Body of pancreas (tissue), 4 donors: ENCODE measurements at places on chromosomes 2 and 18. TPM values are rescaled to one million over a fixed set of nuclear protein-coding genes. Genes with fewer than 3 reads are reported as not detected.
A peak's percentile ranks its signal among the peaks of the same experiment; 100 is the strongest.

DNA sequence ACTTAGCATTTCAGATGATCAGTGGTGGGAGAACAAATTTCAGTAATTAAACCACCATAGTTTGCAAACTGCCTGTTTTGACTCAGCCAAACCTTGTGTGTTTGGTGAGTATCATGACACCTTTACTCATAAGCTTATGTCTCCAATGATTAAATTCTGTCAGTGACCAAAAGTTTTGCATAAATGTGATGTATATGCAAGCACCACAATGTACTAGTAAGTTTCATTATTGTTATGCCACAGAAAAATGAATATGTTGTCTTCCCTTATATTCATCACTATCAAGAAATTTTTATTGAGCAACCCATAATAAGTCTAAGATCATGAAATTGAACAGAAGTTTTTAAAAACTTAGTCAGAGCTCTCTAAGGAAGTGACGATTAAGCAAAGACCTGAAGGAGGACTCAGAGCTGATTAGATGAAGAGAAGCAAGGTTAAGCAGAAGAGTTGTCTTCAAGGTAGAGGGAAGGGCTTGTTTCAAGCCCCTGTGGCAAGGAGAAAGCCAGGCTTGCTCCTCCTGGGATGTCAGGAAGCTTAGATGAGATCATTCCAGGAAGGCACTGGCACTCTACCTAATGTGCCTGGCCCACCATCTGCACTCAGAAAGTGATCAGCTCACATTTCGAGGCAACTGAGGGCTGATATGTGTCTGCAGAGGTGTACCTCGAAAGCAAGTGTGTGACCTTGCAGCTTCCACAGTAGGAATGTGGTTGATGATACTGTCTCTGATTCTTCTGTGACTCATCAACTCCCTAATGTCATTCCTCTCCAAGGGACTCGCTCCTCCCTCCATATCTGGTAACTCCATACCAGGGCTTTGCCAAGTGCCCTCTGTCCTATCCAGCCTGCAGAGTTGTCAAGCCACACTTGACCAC is 54.7 kb downstream of the KCTD18 start:
- no peak overlapping the region for H3K27ac ChIP-seq
- no peaks in the 10 kb centered on the region for H3K4me1 ChIP-seq
- DNase-seq = no peak
- no peaks in the 10 kb centered on the region for H3K27me3 ChIP-seq
- H3K4me3 ChIP-seq = no peak overlapping the region

DNA sequence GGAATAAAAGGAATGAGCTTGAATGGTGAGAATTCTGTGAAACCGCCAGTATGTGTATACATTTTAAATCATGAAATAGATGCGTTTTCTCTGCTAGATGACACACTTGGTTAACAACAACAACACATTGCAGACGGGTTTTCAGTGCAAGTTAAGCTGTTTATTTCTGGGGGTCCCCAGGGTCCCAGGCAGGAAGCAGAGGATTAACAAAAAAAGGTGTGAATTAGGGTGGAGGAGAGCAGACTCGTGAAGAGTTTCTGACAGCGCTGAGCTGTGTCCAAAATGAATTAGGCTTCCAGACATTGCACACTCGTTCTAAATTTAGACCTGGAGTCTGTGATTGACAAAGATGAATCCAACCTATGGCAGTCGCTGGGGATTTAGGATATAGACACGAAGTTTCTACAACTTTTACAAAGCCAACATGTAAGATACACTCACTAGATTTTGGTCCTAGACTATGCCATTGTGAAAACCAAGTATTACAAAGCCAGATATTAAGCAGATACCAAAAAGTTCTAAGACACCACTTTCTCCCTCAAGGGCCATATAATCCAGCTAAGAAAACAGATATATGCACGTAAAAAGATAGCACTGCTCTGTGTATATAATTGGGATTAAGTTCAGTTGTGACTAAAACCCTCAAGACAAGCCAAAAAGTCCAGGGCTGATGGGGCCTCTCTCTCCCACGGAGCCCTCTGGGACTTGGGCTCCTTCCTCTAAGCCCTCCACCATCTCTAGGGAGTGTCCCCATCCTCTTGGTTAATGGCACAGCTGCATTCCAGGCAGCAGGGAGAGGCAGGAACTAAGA is 120.2 kb downstream of the ACAA2 start:
- no peak overlapping the region for H3K27ac ChIP-seq
- no peaks in the 10 kb centered on the region for H3K27me3 ChIP-seq
- DNase-seq = no peak
- no peaks in the 10 kb centered on the region for H3K36me3 ChIP-seq

DNA sequence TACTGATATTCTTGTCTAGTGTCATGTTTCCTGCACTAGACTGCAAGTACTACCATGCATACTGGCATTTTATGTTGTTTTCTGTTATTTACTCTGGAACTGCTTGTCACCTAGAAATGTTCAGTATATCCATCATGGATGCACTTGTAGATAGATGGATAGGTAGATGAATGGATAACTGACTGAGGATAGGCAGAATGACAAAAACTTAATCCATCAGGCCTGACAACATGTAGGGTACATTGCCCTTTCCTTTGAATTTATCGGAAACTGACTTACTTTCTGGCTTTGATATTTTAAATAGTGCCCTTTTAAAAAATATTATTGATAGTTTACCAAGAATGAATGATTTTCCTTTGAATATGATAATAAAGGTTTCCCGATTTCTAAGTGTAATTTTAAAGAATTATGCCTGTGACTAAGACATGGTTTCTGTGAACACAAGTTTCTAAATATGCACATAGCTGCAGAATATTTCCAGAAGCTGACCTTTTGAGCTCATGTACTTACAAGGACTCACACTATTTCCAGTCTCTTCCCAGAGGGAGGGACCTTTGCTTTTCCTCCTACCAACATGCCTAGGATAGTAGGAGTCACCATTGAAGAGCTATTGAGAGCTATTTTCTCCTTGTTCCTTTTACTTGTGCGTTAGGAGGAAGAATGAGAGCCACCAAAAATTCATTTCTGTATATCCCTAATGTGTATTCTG is 81.3 kb downstream of the ANKRD12 start:
- no peaks in the 10 kb centered on the region for H3K36me3 ChIP-seq
- H3K27ac ChIP-seq = no peak overlapping the region
- no peaks in the 10 kb centered on the region for H3K27me3 ChIP-seq
- H3K4me1 ChIP-seq = no peaks in the 10 kb centered on the region
- DNase-seq = no peak

GRCh38 chr2:210072922-210073509 is 70.6 kb downstream of the RPE start:
- no peaks in the 10 kb centered on the region for H3K27me3 ChIP-seq
- no peak overlapping the region for H3K4me3 ChIP-seq
- DNase-seq = peak; percentile 58
- H3K27ac ChIP-seq = no peak overlapping the region

DNA sequence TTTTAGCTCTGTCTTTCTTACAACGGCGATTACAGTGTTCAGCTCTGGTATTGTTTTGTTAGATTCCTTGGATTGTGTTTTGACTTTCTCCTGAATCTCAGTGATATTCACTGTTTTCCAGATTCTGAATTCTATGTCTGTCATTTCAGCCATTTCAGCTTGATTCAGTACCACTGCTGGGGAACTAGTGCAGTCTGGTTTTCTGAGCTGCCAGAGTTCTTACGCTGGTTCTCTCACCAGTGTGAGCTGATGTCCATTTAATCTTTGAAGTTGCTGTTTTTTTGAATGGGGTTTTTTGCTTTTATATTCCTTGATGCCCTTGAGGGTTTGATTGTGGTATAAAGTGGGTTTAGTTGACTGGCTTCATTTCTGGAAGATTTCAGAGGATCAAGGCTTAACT is 37.4 kb upstream of the THUMPD2 start:
- H3K36me3 ChIP-seq = no peaks in the 10 kb centered on the region
- DNase-seq = no peak
- H3K4me3 ChIP-seq = no peak overlapping the region
- no peak overlapping the region for H3K27ac ChIP-seq

The ERBB4 gene
- 1.6 TPM for total RNA-seq

DNA sequence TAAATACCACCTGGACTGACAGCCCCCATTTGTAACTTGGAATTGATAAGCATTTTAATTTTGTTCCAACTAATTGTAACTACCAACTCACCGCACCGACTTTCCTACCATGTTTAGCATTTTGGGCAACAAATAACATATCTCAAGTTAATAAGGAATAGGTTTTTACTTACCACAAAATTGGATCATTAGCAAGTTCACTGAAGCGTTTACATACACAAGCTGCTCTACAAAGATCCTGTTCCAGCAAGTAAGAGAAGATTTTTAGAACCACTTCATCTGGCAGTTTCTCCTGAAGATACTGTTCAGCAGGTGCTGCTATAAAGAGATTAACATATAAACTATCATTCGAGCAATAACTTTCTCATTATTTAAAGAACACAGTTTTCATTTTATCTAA is 55.7 kb downstream of the MSH6 start:
- no peaks in the 10 kb centered on the region for H3K4me1 ChIP-seq
- peaks cover 17% of the 10 kb centered on the region for H3K36me3 ChIP-seq
- DNase-seq = no peak

DNA sequence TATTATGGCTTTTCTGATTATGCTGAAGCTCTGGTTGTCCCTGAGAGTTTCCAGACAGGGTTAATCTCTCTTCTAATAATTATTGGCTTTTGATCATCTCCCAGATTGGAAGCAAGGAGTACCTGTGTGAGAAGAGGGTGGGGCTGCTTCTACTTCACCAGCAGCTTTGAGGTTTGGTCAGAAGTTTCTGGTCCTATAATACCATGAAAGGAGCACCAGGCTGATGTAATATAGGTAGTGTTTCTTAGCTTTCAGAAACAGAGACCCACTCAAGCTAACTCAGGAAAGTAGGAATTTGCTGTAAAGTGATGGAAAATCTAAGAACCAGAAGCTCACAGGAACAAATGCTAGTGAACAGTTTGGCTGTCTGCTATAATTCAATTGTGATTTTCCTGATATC is 57.6 kb downstream of the SGPP2 start:
- no peak overlapping the region for H3K4me3 ChIP-seq
- no peak overlapping the region for H3K27ac ChIP-seq

- H3K36me3 ChIP-seq = no peaks in the 10 kb centered on the region
- H3K4me3 ChIP-seq = peak overlapping the region; percentile 56
- H3K27ac ChIP-seq = peak overlapping the region; percentile 95
- DNase-seq = no peak
- no peaks in the 10 kb centered on the region for H3K27me3 ChIP-seq
- peaks cover 36% of the 10 kb centered on the region for H3K4me1 ChIP-seq
Measured at GRCh38 chr2:127811397-127812321, 688 bp upstream of the WDR33 start.
